ENCODE measurements at places on chromosomes 3 and 15.

DNA sequence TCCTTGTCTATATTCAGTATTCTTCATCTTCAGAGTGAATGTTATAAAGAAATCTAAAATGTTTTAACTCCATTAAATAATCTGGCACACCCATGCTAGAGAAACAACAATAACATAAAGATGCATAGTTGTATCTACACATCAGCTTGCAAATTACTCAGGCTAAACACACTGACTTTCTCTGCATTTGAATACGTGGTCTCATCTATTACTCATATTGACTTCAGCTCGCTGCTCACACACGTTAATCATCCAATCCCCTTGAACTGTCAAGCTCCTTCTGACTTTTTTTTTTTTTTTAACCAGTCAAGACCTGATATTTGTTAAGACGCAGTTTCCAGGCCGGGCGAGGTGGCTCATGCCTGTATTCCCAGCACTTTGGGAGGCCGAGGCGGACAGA lies 1137.3 kb upstream of the CADM2 start:
- DNase-seq = no peak

- no peak for DNase-seq
These were observed 137.4 kb downstream of the SERPINI1 start for GRCh38 chr3:167872941-167873340.

GRCh38 chr3:45564172-45564571 lies 30.4 kb upstream of the LIMD1 start:
- no peak for DNase-seq

DNA sequence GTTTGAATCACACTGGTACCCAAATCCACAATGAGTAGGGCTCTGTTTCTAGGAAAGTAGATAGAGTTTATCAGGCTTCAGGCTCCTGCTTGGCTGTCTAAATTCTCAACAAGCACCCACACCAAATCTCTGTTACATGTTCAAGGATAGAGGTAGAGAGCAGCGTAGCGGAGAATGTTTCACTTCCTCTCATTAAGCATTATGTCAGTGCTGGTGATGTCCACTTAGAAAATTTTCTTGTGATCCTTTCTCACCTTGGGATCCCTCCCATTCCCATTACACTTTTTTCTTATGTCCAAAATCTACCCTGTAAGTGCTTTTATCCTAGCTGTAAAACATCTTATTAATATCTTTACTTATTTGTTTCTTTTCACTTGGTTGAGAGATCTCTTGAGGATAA lies 34.7 kb upstream of the GCSAM start:
- DNase-seq = no peak

GRCh38 chr3:335240-335639 lies 138.7 kb downstream of the CHL1 start:
- no peak for DNase-seq

DNA sequence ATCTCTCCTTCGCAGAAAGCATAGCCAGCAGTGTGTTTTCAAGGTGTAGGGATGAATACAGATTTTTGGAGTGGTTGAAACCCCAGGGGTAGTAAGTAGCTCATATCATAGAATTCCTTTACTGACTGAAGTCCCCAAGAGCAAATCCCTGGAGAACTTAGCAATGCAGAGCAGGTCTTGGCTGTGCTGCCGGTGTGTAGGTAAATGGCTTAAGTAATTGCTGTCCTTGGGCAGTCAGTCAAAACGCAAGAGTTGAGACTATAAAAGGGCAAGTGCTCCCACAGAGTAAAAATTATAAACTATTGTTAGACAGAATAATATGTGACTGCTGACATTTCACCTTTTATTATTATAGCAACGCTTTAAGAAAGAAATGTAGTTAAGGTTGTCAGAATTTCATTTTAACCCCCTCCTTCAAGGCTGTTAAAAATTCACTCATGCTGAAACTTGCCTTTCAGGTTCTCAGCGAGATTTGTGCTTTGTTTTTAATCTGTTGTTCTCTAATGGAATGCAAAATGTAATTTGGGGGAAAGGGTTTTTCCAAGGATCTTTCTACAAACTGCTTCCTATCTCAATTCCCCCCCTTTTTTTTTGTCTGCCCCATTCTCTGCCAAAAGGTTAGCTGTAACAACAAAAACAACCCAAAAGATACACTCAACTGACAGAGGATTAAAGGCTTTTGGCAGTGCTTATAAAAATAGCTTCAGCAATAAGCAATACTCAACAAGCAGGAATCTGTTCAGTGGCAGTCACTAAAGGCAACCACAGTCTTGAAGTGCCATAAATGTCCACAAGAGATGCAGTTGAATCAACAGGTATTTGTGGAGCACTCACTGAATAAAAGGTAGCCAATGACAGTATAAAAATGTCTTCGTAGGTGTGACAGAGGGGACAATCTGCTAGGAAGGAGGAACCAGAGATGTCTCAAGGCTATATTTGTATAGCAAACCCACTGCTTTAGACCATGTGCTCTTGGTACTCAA lies 105.3 kb downstream of the THRB start:
- no peak for DNase-seq

DNA sequence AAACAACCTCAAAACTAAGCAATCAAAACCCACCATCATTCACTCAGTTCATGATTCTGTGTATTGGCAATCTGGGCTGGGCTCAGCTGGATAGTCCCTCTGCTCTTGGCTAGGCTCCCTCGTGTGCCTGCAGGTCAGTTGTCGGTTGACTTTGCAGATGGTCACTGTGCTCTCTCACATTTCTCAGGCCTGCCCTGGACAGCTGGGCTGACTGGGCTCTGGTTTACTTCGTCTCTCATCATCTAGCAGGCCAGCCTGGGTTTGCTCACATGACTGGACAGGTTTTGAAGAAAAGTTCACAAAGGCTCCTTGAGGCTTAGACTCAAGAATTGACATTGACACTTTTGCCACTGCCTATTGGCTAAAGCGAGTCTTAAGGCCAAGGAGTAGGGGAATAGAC lies 105.0 kb upstream of the CTNNB1 start:
- no peak for DNase-seq

GRCh38 chr15:66865622-66866611 lies 163.9 kb downstream of the SMAD6 start:
- DNase-seq = no peak

DNA sequence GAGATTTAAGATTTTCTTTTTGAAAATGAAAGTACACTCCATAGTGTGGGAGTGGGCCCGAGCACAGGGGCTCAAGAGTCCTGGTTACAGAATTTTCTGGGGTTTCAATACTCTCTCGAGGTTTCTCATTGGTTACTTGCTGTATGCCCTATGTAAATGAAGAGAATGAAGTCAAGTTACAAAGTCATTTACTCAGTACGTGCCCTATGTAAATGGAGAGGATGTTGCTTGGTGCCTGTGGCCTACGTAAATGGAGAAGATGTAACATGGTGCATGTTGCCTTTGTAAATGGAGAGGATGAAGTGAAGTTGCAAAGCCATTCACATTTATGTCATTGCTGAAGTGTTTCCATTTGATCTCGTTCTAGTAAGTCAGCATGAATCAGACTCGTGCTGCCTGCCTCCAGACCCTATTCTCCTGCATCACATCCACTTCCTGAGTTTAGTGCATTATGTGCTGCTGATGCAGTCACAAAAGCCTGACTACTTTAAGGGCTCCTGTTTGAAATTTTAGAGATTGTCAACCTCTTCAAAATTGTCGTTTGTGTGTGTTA lies 302.0 kb downstream of the ZBBX start:
- DNase-seq = no peak

- DNase-seq = no peak
These were observed 21.7 kb downstream of the RARRES1 start for GRCh38 chr3:158710601-158711000.

DNA sequence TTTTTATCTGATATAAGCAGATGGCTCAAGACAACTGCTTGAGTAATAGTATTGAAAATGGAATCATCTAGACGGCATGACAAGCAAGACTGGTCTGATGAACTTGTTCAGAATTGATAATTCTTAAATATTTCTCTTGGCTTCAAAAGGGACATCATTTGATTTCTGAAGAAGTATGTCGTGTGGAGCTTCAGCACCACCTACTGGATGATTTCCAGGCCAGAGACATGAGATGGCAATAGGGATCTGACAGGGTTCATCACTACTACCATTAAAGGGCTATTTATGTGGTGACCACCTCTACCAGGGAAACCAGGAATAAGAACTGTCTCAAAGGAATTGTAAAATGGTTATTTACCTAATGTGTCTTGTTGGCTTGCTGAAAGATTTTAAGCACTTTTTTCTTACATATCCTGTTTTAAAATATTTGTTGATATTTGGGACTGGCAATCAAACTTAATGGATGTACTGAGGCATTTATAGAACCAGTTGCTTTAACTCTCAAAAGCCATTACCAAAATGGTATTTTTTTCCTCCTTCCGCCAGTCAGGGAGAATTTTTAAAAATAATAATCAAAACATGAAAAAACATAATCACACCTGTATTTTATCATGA lies 99.5 kb upstream of the FAM98B start:
- DNase-seq = peak; percentile 29

DNA sequence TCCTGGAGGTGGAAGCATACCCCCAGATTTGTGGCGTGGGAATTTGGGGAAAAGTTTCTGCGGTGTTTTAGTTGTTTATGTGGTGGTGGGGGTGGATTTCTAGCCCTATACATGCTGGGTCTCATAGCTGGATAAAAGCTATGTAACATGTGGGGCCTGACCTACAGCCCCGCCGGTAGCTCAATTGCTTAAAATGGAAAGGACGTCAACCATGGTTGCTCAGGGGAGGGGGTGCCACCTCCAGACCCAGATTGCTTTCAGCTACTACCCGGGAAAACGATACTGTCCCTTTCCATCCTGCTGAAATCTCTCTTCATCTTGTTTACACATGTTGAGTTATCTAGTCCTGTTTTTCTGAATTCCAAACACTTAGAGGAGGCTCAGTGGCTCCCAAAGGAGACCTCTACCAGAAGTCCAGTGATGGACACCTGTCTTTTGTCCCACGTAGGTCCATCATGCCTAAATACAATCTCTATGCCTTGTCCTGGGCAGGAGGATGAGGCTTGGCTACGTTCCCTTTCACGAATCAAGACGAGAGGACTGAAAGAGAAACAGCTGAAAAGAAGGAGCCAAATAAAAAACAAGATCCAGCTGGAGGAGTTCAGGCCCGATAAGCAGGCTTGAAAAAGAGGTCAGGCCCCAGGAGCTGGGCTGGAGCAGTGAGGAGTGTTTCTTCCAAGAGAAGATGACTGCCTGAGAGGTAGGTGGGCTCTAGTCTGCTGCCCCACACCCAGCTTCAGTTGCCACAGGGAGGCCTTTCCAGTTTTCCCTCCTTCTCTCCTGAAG lies 72.1 kb upstream of the TPRG1 start:
- DNase-seq = no peak

- DNase-seq = no peak
These were observed 9.8 kb downstream of the SYNM start for GRCh38 chr15:99114511-99115299.

GRCh38 chr15:67462875-67463274 lies 58.1 kb upstream of the C15orf61 start:
- no peak for DNase-seq

- DNase-seq = no peak
These were observed 378.0 kb downstream of the LSAMP start for GRCh38 chr3:116067326-116067725.

DNA sequence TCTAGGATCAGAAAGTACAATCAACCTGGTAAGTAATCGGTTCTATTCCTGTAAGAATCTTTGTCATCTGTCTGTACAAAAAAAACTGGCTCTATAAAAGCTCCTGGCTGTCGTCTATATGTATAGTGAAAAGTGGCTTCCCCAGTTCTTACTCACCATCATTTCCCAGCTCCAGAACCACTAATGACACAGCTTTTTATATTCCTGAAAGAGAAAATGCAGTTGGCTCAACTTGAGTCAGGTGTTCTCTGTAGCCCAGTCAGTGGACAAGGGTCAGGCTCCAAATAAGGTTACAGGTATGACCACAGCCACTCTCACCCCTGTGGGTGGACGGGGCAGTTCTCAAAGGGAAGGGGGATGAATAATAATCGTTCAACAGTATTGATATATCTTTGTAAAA lies 85.1 kb downstream of the AP4E1 start:
- no peak for DNase-seq

GRCh38 chr3:9749296-9749644 lies 482 bp upstream of the OGG1 start:
- DNase-seq = no peak

- no peak for DNase-seq
These were observed 18.3 kb downstream of the DUOX2 start for GRCh38 chr15:45095661-45096060.

DNA sequence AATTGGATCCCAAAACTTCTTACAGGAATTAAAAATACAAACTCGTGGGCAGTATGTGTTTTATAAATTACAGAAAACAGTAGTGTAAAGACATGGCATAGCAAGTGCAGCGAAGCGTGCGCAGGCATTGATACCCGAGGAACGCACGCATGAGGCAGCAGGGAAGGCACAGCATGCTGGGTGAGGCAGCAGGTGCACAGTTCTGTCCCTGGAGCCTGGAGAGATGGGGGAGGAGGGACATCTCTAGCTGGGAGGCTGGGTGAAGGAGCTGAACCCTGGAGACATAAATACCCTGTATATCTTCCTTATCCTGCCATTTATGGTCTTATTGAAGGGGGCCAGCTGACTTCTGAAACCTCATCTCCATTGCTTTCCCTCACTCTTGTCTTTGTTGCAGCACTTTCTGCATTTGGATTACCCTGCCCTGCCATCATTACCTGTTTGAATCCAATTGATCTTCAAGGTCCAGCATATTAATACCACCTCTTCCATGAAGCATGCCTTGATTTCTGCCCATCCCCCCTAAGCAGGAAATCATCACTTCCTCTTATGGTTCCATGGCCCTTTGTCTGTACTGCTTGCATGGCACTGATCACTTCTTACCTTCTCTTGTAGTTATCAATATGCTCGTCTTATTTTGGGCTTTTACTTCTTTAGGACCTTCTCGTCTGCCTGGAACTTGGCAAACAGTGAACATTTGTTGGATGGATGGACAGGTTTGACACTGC lies 20.5 kb downstream of the LPP start:
- DNase-seq = no peak

DNA sequence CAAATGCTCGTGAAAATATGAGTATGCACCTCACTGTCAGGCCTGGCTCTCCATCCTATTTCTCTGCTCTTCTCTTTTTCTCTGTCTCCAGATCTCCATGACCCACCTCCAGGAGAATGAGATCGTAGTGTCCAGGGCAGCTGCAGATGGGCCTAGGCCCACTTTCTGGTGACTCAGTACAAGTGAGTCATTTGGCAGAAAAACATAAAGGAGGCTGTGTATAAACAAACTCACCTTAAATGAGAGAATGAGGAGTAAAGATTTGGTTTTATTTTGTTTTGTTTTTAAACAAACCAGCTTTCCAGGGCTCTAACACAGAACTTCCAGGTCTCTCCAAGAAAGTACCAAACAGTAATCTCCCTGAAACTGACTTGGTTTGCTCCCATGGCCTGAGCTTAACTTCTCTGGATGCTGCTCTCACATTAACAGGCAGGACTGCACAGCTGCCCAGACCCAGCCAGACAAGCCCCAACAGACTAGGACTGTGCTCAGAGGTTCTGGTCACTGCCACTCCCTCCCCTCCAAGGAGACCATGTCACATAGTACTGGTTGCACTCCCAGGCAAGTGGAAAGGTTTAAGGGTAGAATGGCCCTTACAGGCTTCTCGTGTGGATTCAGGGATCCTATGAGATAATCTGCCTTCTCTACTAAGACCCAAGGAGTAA lies 1.5 kb upstream of the HEG1 start:
- no peak for DNase-seq

All from activated CD4-positive, alpha-beta T cell treated with anti-CD3 and anti-CD28 coated beads for 4 hours (primary cell).